ENCODE measurements at places on chromosomes 6 and 20. TPM values are rescaled to one million over a fixed set of nuclear protein-coding genes. Genes with fewer than 3 reads are reported as not detected.

ENPP5 gene
- total RNA-seq, result 5.6 TPM

TTLL9 gene
- not detected for total RNA-seq

NOX3 gene
- total RNA-seq, result not detected

CASP8AP2 gene
- 12.7 TPM for total RNA-seq

KIFC1 gene
- 52.1 TPM for total RNA-seq

TRAPPC3L gene
- total RNA-seq, result under 0.01 TPM

RIPOR3 gene
- 13.2 TPM for total RNA-seq

DPPA5 gene
- not detected for total RNA-seq

RBBP9 gene
- 11.0 TPM for total RNA-seq

NHLRC1 gene
- 2.1 TPM for total RNA-seq

CCDC28A gene
- 12.4 TPM for total RNA-seq

DEFB132 gene
- not detected for total RNA-seq

TGM2 gene
- total RNA-seq, result 457 TPM

CDH4 gene
- 0.28 TPM for total RNA-seq

VNN1 gene
- under 0.01 TPM for total RNA-seq

PEX3 gene
- 20.9 TPM for total RNA-seq

AGER gene
- 0.58 TPM for total RNA-seq

CEBPB gene
- 115 TPM for total RNA-seq

COL9A1 gene
- total RNA-seq, result not detected

RPP40 gene
- total RNA-seq, result 14.0 TPM

CCN6 gene
- not detected for total RNA-seq

HDDC2 gene
- 63.1 TPM for total RNA-seq

ADGRB3 gene
- not detected for total RNA-seq

MYLK4 gene
- total RNA-seq, result 0.28 TPM

Measured in regular cardiac myocyte (primary cell).